ENCODE measurements at places on chromosomes 2 and 18.

GRCh38 chr2:109173311-109174171, 44.5 kb downstream of the SH3RF3 start:
- no peak for DNase-seq

DNA sequence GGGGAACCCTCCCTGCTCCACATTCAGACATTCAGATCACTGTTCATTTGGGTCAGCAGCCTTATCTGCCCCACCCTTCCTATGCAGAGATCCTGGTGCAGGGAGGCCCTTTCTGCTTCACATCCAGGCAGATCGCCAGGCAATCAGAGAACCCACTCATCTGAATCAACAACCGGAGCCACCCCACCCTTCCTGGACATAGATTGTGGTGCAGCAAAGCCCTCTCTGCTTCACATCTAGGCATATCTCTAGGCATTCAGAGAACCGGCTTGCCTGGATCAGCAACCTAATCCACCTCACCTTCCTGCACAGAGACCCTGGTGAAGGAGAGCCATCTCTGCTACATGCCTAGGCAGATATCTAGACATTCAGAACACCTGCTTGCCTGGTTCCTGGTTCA, 184.5 kb upstream of the CNTNAP5 start:
- DNase-seq, result no peak

DNA sequence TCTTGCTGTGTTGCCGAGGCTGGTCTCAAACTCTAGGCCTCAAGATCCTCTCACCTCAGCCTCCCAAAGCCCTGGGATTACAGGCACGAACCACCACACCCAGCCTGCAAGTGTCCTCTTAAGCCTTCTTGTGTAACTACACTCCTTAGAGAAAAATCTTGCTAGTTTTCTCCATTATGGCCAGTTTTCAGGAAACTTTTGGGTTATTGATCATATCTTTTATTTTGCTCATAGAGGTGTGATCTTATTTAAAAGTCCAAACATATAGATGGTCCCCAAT, 2.4 kb downstream of the SOCS6 start:
- DNase-seq, result no peak

- DNase-seq, result no peak
Observed at GRCh38 chr18:49459404-49460171, 857 bp downstream of the DYM start.

DNA sequence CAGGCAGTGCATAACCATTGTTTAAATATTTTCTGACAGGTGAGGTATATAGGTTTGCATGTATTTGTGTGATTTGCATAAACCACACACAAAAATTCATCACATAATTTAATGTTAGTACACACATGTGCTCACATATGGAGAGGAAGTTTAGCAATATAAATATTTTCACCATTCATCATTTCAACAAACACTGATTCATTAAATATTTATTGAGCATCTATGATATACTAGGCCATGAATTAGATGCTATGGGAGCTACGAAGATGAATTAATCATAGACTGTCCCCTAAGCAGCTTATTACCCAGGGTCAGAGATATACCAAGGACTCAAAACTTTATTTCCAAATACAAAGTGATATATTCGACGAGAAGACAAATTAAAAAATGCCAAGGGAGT, 311.6 kb upstream of the PIK3C3 start:
- no peak for DNase-seq

DNA sequence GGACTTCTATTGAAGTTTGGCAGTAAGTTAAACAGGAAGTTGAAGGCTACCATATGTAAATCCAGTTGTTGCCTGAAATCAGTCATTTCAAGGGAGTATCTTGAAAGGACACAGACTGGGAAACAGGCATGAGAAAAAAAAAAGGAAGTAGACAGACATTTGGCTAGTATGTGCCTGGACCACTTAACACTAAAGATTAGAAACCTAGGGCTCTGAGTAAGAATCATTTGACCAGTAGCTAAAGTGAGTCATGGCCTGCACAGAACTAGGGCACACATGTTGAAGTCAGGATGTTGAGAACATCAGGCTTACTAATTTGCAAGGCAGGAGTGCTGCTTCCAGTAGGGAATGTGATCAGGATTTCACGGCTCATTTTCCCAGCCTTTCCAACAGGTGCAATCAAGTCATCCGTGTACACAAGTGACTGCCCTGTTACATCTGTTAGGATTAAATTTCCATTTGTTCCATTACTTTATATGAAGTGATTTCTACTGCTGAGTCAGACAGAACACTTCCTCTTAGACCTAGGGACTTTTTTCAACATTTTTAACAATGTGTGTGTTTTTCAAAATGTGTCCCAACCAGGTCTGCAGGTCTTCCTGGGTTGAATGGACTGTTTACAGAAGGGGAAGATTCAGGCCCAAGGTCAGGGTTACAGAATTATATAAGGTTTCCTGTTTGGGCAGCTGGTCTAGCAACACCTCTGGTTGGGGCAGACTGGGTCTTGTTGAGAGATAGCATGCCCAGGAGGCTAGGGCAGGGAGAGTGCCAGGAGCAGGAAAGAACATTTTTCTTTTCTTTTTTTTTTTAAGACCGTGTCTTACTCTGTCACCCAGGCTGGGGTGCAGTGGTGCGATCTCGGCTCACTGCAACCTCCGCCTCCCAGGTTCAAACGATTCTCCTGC, 145.6 kb downstream of the TGIF1 start:
- DNase-seq, result peak; percentile 39

GRCh38 chr18:78447211-78447610, 532.4 kb upstream of the SALL3 start:
- no peak for DNase-seq

DNA sequence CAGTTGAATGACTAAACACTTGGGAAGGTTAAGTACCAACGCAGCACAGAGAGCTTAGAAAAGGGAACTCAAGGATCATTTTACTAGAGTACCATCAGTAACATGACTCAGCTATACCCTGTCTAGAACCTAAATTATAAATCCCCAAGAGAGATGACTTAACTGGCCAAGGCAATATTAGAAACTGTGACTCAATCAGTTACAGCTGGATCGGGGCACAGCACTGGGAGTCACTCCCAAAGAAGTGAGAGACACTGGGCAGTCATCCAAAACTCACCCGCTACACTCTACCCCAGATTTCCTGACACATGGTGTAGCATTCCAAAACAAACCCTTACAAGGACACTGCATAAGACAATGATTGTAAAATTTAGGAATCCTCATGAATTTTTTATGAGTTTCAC, 17.7 kb downstream of the IWS1 start:
- no peak for DNase-seq

GRCh38 chr2:75632091-75632701, 14.4 kb upstream of the MRPL19 start:
- DNase-seq, result no peak

All from activated naive CD4-positive, alpha-beta T cell treated with anti-CD3 and anti-CD28 coated beads, Interleukin-2, amount 50 U/mL, for 72 hours (primary cell).